ENCODE measurements at places on chromosomes 1 and 21.

- no peak for DNase-seq
Measured at GRCh38 chr1:233031521-233031920, 81.1 kb downstream of the NTPCR start.

DNA sequence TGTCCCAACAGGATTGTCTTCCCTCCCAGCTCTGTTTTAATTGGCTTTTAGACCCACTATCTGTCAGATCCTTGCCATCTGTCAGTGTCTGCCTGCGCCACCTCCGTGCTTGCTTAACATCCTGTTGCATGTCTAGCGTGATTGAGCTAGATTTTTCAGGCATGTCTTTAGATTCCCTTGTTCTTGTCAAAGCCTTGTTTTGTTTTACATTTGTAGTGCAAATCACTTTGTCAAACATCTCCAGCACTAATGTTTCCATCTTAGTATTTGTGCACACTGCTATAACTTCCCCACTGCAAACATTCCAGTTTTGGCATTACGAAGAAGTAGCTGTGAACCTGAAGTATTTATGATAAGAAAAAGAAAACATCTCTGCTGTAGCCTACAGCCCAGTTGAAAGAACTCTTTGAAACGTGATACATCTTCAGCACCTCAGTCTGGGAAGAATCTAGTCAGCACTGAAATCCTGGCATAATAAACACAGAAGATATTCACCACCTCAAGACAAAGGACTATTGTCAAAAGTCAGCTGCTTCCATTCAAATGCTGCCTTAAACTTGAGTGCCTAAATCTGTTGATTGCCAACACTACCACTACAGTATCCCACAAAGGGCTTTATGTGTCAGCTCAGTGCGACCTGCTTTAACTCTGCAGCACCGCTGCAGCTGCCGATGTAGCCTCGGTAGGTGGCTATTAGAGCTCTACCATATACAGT is 105.0 kb downstream of the FNBP1L start:
- peak; percentile 41 for DNase-seq

DNA sequence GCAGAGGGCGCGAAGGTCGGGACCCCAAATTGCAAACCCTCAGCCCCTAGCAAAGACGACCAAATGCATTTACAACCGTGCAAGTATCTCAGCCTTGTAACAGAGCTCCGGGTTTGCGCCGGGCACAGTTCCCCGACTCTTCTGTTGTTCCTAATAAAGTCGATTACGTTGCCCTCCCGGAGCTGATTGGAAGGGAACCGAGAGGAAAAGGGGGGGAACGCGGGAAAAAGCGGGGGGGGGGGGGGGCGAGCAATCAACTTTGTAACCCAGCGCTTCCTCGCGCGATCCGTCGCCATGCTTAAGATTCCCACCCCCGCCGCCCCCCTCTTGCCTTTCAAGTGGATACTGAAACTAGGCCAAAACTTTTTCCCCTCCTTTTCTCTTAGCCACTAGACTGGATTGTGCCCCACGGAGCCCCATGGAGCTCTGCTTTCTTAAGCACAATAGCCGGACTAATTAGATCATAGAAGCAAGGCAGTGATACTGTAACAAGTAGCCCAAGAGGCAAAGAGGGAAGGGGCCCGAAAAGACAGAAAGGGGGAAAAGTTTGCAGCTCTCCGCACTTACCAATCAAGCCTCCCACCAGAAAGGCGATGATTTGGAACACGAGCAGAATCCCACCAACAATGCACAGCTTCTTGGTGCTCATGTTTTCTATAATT is 565 bp downstream of the WLS start:
- peak; percentile 27 for DNase-seq

DNA sequence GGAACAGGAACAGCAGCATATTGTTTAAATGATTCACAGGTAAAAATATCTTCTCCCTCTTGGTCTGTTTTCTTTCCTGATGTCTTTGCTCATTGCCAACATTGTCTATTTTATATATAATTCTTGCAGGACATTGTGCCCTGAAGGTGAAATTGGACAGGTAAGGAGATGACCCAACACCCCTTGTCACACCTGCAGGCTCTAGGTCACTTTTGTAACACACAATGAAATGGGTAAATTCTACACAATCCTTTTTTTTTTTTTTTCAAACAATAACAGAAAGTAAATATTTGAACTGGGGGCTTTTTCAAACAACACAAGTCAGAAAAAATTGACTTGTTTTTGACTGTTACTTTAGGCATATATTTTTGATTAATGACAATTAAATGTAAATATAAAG is 62.9 kb upstream of the ERG start:
- no peak for DNase-seq

- no peak for DNase-seq
Measured at GRCh38 chr1:1264868-1265272, 8.8 kb downstream of the UBE2J2 start.

DNA sequence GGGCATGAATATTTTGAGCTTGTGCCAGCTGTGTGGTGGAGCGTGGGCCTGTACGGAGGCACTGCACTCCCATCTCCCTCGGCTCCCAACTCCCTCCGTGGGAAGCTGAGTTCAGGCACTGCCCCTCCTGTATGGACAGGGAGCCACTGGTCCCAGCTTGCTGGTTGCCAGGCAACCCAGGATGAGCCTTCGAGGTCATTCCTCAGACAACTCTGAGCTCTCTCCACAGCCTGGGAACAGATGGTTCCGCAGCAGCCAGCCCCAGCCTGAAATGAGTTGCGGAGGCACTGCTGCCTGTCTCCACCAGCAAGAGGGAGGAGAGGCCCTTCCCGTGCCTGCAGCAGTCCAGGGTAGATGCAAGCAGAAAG is 58.4 kb upstream of the TENT5B start:
- DNase-seq = no peak

- DNase-seq = no peak
Measured at GRCh38 chr1:55962472-55962871, 616.9 kb downstream of the PLPP3 start.

GRCh38 chr1:16905110-16905867 is 9.5 kb downstream of the RNU1-2 start:
- peak; percentile 83 for DNase-seq

DNA sequence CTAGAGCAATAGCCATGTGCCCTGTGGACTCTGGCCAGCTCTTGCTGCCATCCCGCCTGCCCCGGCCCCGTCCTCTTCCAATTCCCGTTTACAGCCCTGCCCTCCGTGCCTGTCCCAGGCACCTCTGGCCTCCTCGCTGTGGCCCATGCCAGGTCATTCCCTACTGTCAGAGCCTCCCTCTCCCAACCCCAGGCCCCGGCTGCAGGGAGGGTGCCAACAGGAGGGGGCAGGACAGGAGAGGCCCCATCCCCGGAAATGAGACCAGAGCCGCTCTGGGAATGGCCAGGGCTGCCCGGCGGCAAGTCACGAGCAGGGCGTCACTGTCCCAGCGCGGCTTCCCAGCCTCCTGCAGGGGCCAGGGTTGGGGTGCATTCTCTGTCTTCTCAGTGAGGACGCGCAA is 23.5 kb upstream of the TSPEAR start:
- DNase-seq = no peak

DNA sequence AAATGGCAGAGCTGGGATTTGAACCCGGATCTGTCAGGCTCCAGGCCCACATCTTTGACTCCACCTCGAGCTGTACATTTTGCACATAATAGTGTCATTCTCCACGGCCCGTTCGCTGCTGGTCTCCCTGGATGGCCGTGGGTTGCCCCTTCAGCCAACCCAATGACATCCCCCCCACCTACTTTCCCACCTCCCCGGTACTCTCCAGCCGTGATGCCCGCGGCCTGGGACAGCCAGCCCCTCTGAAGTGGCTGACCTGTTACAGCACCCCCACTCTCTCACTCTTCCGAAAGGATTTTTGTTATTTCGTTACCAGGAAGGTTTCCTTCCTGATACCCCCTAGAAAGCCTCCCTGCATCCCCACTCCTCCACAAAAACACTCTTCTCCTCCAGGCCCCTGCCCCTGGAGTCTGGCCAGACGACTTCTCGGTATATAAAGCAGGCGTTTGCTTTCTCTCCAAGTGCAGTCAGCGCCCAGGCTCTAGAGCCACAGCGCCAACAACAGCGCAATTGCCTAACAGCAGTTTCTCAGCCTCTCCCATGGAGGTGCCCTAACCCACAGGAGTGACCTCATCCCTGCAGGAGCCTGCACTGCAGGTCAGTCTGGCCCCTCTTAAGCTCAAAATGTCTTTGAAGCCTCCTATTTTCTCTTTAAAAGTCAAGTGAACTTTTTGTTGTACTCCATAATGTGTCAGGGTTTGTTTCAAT is 14.5 kb upstream of the GJB5 start:
- no peak for DNase-seq

- DNase-seq = peak; percentile 9
Measured at GRCh38 chr1:75838079-75838478, 41.4 kb downstream of the MSH4 start.

- no peak for DNase-seq
Measured at GRCh38 chr1:227996187-227996950, 10.4 kb upstream of the WNT3A start.

DNA sequence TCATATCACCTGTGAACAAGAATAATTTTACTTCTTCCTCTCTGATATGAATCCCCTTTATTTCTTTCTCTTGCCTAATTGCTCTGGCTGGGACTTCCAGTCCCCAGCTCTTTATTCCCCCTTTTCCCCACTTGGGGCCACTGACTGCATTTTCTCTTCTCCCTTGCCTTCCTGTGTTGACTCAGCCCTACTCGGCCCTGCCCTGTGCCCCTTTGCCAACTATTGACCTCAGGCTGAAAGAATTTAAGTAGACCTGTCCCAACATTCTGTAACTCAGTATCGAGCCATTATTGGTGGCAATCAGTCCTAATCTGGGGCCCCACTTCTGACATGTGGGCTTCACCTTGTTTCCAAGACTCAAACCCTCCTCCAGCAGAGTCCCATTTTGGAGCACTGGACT is 60.6 kb upstream of the STUM start:
- DNase-seq = no peak

DNA sequence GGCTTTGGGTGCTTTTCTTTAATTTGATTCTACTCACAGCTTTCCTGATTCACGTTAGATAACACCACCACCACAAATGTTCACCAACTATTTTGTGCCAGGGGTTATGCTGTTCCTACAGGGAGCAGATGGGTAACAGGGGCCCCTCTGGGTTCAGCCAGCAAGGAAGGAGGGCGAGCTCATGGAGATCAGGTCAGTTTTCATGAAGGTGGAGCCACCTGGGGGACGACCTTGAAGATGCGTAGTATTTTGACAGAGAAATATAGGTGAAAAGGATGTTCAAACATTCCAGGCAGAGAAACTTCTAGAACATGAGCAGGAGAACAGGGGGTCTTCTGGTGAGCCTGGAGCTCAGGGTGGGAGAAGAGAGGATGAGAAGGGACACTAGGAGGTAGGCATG is 28.9 kb downstream of the KIAA0040 start:
- DNase-seq = no peak

Measured in inflammatory macrophage treated with lipopolysaccharide for 1 hour (primary cell).